ENCODE measurements at places on chromosomes 6 and 20. TPM values are rescaled to one million over a fixed set of nuclear protein-coding genes. Genes with fewer than 3 reads are reported as not detected.

DNA sequence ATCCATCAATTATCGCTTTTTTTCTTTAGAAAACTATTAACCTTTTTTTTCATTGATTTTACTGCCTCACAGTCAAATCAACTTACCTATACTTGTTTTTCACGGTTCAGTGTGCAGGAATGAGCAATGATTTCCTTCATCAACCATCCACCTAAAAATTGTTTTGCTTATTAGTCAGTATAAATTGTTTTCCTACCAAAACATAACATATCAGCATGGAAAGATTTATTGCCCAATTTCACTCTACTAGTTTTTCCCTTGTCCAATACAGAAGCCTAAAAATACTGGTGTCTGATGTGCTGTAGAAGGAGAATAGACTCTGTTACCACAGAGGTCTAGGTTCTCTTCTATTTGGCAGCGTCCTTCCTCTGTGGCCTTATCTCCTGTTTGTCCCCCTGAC lies 558.2 kb upstream of the CITED2 start:
- DNase-seq = peak; percentile 46

The OR2B6 gene
- not detected for total RNA-seq

The FAM209B gene
- total RNA-seq = not detected

The VSX1 gene
- total RNA-seq = not detected

GRCh38 chr6:157267654-157268053 lies 55.7 kb downstream of the TMEM242 start:
- no peak for DNase-seq

DNA sequence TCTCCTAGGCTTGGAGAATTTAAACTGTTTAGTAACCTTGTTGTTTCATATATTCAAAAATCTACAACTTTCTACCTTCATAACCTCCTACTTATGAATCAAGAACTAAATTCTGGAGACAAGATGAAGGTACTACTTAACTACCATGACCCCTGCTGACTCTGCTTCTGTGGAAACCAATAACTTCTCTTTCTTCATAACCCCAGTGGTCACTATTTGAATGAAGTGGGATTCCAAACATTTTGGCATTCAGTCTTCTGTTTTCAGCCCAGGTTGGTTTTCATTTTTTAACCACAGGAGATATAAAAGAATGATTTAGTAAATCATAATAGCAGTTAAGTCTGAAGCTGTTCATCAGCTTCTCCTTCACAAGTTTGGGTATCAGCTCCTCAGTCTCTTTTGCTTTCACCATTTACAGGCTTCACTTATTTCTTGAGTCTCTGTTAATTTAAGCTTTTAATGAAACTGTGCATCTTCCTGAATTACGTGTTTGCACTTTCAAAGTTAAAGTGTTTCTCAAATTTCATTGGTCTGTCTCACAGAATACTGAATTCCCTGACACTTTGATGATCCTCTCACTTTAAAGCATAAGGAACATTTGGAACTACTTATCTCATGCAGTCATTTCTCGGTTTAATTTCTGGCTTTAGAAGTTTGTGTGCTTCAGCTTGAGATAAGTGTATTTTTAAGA lies 9.5 kb downstream of the SENP6 start:
- DNase-seq = no peak

GRCh38 chr20:44080646-44081267 lies 106.2 kb downstream of the JPH2 start:
- peak; percentile 83 for DNase-seq

DNA sequence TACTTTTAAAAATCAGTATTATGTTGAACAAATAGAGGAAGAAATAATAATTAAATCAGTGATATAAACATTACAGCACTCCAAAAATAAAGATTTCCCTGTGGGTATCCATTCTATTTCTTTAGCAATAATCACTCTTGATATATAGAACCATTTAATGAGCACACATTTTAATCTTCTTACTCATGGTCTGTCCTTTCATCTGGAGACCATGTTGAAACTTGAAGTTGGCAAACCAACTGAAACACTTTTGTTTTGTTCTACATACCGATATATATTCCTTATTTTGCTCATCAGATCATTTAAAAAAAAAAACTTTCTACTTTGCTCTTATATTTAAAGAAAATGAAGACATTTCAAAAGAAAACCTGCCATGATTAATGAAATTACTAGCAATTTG lies 13.4 kb downstream of the C6orf58 start:
- no peak for DNase-seq

GRCh38 chr20:3876676-3877075 lies 12.5 kb upstream of the PANK2 start:
- no peak for DNase-seq

The ADGB gene
- total RNA-seq = not detected

Measured in lung microvascular endothelial cell (primary cell).